Epithelial cell of esophagus (primary cell): ENCODE measurements at places on chromosomes 4 and X.
A peak's percentile ranks its signal among the peaks of the same experiment; 100 is the strongest.

DNA sequence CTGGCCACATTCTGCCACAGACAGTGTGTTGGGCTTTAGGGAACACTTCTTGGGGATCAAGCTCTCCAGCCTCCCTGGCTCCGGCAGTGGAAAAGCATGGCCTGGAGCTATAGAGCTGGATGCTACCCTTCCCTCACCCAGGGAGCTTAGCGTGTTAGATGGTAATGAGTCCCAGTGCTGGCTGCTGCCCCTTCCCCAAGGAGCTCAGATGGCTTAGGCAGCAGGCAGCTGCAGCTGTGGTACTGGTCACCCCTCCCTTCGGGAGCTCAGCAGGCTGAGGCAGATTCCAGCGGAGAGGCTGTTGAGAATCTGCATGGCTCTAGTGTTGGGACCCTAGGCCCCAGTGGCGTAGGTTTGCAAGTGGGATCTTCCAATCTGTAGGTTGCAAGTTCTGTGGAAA is 19.5 kb downstream of the TMEM144 start:
- DNase-seq = no peak

DNA sequence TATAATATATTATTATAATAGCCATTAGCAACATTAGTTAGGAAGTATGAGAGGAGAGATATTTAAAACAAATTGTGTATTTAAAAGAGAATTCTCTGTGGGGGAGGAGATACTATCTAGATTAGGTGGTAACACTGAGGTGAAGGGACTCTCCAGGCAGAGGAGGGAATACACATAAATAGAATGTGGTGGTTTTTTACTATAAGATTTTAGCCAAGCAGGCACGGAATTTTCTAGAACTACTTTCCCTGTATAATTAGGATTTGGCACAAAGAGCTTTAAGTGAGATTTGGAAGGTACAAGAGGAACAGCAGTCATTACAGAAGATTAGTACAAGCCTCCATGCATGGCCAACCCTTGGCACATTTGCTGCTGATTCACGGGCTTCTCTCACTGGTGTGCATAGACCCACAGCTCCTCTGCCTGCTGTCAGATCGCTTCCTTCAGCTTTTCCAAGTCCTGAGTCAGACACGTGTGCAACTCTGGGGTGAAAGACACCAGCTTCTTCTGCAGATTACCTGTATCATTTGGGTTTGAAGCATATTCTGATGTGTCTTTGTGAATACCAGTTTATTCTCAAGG is 685.5 kb downstream of the KCTD8 start:
- peak; percentile 22 for DNase-seq

GRCh38 chr4:74437866-74438265 is 7.1 kb upstream of the AREG start:
- DNase-seq = no peak

GRCh38 chrX:150905293-150905692 is 6.8 kb upstream of the CD99L2 start:
- DNase-seq = no peak

GRCh38 chr4:42541647-42542046 is 115.3 kb downstream of the ATP8A1 start:
- DNase-seq = no peak

DNA sequence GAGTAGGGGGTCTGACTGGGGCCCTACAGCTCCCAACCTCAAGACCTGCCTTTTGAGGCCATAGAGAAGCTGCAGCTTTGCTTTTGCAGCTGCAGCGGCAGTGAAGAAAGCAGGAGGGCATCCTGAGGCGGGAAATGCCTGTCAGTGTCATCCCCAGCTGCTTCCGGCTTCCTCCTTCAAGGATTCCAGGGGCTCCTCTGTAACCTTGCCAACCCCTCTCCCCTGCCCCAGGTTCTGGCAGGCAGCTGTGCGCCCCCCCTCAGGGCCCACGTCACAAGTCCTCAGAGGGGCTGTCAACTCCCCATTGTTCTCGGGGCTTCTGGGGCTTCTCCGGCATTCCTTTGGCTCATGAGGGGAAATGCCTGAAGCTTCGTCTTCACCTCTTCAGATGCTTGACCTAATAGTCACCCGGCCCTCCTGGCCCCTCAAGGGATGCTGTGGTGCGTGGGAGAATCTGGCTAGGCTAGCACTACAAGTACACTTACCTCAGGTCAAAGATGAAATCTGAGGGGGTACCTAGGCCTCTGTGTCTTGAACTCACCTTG is 31.9 kb downstream of the APLN start:
- peak; percentile 65 for DNase-seq

- no peak for DNase-seq
These were observed 1.4 kb upstream of the CT47C1 start for GRCh38 chrX:119071381-119071780.

DNA sequence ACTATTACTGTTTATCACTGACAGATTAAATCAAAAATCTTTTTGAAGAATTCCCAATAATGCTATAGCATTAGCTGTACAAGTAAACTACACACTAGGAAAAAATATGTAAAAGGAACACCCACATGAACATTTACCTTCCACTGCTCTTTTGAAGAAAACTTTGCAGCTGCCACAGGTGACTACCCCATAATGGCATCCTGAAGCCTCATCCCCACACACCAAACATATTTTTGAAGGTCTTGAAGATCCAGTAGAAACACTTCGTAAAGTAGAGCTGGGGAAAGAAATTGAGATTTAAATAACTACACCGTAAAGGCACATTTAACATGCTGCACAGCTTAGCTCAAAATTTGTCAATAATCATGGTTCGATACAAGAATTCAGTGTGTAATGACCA is 182.4 kb downstream of the NR3C2 start:
- DNase-seq = no peak

- DNase-seq = no peak
These were observed 21.3 kb upstream of the FTHL17 start for GRCh38 chrX:31092970-31093638.

DNA sequence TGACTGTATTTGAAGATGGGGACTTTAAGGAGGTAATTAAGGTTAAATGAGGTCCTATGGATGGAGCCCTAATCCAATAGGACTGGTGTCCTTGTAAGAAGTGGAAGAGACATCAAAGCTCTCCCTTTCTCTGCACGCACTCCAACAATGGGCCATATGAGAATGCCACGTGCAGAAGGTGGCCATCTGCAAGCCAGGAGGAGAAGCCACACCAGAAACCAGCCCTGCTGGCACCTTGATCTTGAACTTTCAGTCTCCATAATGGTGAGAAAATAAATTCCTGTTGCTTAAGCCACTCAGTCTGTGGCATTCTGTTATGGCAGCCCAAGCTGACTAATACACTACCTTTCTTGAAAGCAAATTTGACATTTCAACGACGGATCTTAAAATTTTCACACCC is 73.2 kb downstream of the SMARCA1 start:
- no peak for DNase-seq

DNA sequence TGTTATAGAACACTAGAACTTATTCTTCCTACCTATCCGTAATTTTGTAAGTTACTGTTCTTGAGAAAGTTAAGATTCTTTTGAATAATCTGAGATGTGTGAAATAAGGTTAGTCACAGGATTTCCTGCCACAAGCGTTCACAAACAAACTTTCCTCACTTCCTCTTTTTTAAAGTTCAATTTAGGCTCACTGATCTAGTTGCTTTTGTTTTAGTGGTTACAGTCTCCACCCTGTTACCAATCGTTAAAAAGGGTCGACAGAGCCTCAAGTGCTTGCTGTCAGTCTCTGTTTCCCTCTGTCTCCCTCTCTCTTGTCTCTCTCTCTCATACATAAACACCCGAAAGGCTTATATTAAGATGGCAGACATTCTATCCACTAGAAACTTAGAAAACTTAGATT is 35.9 kb upstream of the STK26 start:
- no peak for DNase-seq

GRCh38 chrX:113594123-113594841 is 753.7 kb upstream of the AMOT start:
- DNase-seq = no peak

DNA sequence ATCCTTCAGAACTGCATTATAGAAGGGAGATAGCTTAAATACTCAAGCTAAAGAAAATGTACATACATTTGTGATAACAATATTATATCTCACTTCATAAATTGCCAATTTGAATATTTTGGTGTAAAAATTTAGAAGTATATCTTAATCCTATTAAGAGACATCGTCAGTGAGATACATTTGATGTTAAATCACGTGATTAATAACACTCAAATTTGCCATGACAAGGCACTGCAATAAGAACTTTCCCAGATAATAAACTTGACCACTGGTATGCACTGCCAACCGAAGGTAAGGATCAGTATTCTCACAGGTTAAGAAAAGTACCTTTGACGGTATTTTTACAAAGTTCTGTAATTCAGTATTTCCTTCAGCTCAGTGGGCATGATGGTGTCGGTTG is 764.7 kb upstream of the FRG1 start:
- no peak for DNase-seq

GRCh38 chr4:24321616-24322015 is 262.7 kb downstream of the DHX15 start:
- DNase-seq = peak; percentile 9

DNA sequence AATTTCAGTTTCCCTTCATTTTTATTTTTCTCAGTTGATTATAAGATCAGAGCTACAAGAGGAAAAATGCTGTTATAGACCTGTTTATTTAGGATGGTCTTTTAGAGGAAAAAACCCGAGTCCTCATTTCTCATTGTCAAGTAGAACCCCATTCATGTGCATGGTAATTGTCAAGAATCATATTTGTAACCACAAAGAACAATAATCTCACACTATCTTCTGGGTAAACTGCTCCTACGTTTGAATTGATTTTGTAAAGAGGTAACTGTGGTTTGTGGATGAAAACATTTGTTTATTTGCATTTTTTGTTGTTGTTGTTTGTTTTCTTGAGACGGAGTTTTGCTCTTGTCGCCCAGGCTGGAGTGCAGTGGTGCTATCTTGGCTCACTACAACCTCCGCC is 23.8 kb downstream of the RAPGEF2 start:
- DNase-seq = no peak

- DNase-seq = no peak
These were observed 40.4 kb upstream of the DDX53 start for GRCh38 chrX:22959204-22959920.

DNA sequence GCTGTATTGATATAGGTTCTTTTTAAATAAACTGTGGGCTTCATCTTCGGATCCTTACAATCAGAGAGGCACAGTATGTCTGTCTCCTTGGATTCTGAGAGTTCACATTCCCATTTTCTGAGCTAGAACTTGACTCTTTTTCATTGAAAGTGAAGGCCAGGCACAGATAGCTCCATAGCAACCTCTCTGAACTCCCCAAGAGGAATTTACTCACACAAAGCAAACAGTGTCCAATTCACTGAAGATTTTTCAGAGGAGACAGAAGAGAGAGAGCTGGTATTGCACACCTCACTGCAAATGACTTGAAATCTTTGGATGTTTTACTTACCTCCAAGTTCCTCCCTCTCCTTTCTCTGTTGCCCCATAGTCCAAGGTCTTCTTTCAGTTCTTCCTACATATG is 130.9 kb upstream of the CASK start:
- DNase-seq = no peak

DNA sequence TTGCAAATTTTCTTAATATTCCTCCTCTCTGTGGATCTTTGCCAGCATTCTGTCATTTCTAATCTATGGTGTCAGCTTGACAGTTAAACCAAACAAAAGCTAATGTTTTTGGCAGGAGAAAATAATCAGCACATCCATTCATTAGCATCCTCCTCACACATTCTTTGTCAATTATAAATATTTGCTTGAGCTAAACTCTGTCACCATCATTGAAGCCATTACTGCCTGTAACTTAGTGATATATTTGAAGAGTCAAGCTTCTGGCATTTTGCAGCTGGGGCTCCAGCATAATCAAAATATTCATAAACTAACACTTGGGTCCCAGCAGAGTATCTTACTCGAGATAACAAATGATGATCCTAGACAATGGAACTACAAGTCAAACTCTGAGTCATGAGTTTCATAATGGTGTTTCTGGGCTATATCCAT is 126.1 kb downstream of the EIF4E start:
- DNase-seq = peak; percentile 12

GRCh38 chr4:8199594-8200301 is 658 bp downstream of the SH3TC1 start:
- DNase-seq = peak; percentile 9

DNA sequence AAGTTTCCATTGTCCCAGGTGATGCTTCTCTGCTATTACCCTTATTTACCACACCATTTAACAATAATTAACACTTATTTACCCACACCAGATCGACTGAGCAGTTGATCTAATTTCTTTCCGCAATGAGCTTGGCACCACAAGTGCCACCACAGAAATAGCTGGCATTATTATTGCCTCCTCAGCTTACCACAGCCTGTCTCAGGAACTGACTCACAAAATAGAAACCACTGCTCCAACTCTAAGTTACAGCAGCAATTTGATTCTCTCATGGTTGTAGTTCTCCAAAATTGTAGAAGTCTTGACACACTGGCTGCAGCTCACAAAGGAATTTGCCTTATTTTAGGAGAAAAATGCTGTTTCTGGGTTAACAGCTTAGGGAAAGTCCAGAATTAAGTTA is 22.5 kb downstream of the ZNF721 start:
- DNase-seq = no peak

- DNase-seq = no peak
These were observed 216.2 kb downstream of the DHRSX start for GRCh38 chrX:2284601-2285000.

DNA sequence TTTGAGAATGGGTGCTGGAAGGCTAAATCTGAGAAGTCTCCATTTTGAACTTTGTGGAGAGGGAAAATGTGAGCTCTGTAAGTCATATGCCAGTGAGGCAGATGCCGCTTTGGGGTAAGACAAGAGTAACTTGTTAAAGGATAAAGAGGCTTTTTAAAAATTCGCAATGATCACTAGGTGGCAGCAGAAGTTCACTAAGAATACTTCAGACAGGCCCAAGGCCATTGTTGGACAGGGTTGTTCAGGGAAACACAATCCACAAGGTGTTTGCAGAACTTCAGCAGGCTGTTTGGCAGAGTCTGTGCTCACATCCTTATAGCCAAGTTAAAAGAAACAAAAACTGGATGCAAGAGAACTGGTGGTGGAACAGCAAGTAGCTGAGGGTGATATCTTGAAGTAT is 13.7 kb upstream of the PIGA start:
- DNase-seq = peak; percentile 67

DNA sequence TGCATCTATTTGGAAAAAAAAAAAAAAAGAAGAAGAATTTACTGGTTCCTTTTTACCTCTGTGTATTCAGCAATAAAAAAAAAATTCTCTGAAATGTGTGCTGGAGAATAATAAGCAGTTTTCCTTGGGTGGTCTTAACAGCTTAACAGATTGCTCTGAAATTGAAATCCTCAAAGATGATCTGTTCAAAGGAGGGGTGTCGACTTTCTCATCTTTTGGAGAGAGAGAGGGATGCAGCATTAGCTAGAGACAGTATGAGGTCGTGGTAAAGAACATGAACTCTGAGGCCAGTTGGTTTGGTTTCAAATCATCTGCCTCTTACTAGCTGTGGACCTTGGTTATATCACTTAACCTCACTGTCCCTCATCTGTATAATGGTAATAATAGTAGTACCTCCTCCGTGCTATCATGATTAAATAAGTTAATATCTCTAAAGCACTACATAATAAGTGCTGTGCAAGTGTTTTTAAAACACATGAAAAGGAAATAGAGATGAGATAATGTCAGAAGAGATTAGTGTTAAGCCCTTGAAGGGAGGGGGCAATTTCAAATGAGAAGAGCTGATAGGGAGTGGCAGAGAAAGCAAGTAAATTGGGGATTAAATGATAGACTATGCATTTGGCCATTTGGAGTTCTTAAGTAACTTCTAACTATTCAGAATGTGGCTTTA is 109.9 kb upstream of the LIMCH1 start:
- DNase-seq = no peak
